Glomerular endothelial cell (primary cell): ENCODE measurements at places on chromosomes 3 and 15. TPM values are rescaled to one million over a fixed set of nuclear protein-coding genes. Genes with fewer than 3 reads are reported as not detected.

DNA sequence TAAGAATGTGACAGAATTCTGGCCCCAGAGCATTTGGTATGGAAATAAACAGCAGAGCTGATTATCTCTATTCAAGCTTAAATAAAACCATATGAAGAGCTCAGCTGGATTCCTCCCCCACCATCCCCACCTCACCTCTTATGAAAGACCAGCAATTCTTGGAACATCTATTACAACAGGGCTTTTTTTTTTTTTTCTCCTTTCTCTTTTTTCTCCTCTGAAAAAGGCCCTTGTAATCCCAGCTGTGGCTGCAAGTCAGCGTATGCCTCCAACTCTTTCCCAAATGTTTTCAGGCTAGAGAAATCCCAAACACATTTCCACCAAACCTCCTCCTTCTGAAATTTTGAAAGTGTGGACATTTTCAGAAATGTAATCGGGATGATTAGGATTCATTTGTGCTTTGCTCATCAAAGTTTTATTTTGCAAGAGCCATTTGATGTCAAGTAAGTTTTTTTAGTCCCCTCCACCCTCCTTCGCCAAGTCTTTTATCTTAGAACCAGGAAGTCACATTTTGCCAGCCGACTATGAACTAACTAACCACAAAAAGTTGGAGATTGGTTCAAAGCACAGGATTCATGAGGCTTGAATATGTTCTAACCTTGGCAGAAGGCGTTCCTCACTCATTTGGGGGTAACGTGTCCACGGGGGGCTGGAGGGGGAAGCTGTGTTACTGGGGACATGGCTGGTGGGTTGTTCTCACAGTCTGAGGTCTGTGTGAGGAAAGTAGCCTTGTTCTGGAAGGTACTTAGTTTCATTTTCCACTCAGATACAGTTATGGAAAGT, 142.0 kb upstream of the PDZRN3 start:
- no peak for DNase-seq

Gene TMEM89
- not detected in 2 replicates for total RNA-seq

DNA sequence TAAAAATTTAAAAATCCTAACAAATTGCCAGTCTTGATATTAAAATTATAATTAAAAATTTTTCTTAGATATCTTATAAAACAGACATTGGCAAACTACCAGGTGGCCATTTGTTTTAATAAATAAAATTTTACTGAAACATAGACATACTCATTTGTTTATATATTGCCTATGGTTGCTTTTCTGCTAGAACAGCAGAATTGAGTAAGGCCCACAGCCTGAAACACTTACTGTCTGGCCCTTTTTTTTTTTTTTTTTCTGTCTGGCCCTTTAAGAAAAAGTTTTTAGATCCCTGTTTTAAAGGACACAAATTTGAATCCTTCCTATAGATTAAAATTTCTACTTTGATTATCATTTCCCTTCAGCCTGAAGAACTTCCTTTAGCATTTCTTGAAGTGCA, 60.5 kb upstream of the CTDSPL2 start:
- DNase-seq = no peak

DNA sequence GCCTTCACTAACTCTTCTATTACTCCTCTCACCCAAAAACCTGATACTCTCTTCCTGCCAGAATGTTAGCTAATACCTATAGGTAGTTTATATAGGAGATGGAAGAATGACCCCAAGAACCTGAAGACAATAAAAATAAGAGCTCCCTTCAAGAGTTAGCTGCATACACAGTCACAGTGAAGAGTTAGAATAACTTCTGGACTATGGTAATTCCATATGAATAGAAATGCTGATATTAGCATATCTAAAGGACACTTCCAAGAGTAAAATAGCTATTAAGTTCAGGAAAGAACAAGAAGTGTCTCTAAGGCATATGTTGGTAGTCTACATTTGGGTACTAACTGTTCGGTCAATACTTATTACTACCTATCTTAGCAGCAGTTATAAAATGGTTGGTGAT, 134.2 kb downstream of the VGLL3 start:
- DNase-seq = no peak

- no peak for DNase-seq
These were observed 151.0 kb downstream of the TJP1 start for GRCh38 chr15:29670998-29671981.

DNA sequence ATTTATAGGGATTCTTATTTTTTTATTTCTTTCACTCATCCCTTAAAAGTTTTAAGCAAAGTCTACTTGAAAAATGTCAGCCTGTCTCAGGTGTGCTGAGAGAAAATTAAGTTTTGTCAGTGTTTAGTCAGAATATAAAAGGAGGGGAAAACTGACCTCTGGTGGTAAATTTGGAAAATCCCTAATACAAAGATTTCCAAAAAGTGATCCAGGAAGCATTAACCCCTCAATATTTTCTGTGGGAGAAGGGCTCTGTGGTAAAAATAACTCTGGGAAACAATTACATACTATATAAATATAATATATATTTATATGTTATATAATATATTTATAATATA, 41.0 kb upstream of the FRMD4B start:
- no peak for DNase-seq

DNA sequence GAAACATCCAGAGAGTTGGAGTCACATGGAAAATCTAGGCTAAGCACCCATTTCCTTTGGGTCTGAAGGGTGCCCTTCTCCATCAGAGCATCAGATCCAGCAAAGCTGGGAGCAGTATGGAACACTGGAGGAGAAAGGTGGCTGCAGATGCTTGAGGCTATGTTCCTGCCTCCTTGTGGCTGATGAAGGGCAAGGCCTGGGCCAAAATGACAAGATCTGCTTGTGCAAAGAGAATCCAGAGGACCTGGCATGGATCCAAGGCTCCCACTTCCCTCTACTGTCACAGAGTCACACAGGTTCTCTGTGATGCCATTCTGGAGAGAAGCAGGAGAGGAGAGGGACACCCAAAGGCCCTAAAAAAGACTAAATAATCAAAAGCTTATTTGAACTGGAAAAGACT, 9.2 kb upstream of the ATP8B4 start:
- no peak for DNase-seq

DNA sequence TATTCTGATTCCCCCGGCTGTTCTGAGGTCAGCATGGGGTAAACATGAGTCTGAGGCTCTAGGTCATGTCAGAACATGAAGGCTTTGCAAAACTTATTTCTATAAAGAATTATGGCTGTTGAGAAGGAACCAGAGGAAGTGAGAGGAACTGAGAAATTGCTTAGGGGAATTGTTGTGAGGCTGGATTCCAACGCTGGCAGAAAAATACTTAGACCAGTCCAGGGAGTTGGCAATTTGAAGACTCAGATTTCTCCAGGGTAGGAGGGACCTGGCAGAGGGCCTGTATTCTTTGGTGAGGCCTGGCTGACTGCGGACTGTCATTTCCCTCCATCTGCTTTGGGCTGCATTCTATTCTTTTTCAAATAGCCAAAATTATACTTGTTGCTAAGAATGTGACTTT, 155.5 kb downstream of the PLD1 start:
- no peak for DNase-seq

GRCh38 chr3:133152681-133153220, 114.6 kb downstream of the TMEM108 start:
- no peak for DNase-seq

- DNase-seq = no peak
These were observed 361.4 kb downstream of the CHL1 start for GRCh38 chr3:557972-558371.

Gene GOLGA8K
- 1.5 TPM in 1 of 2 replicates, not detected in the other for total RNA-seq

- DNase-seq = no peak
These were observed 88.0 kb downstream of the EDEM1 start for GRCh38 chr3:5275529-5275928.

Gene POU1F1
- not detected in 2 replicates for total RNA-seq

GRCh38 chr3:171145798-171146197, 119.3 kb upstream of the SLC2A2 start:
- no peak for DNase-seq

Gene MRAS
- total RNA-seq = 14.1 and 26.0 TPM in 2 replicates

Gene IDH2
- 88.2 and 116 TPM in 2 replicates for total RNA-seq

GRCh38 chr3:134713671-134714070, 62.8 kb upstream of the KY start:
- no peak for DNase-seq

- no peak for DNase-seq
These were observed 19.2 kb upstream of the SMAD6 start for GRCh38 chr15:66682865-66683264.

- DNase-seq = no peak
These were observed 11.7 kb downstream of the BCL2L10 start for GRCh38 chr15:52100807-52101442.

GRCh38 chr3:17733768-17734167, 8.7 kb downstream of the TBC1D5 start:
- no peak for DNase-seq

- DNase-seq = no peak
These were observed 13.9 kb upstream of the IGDCC3 start for GRCh38 chr15:65391732-65392131.

Gene MEGF11
- 0.18 and 0.73 TPM in 2 replicates for total RNA-seq

DNA sequence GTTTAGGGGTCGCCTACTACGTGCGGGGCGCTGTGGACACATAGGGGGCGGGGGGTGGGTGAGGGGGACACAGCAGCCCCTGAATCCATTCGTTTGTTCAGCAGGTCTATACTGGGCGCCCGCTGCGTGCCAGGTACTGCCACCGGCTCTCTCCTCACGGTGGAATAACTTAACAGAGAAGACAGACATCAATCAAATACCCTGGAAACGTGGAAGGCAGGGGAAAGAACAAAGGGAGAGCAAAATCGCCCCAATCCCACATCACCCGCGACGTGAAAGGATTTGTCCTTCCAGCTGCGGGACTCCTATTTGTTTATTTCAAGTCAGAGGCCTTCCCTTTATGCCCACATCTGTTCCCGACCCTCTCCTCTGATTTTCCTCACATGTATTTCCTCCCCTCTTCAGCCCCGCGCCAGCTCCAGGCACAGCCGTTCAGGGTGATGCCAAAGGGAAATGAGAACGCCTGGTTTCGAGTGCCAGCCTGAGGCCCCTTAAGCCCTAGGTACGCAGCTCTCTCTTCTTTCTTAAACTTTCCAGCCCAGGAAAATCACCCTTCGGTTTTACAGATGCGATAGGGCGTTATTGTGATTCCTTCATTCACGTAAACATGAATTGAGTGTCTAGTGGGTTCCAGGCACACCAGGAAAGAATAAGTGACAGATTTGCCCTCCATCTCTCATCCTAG, 726 bp upstream of the PROK2 start:
- no peak for DNase-seq

DNA sequence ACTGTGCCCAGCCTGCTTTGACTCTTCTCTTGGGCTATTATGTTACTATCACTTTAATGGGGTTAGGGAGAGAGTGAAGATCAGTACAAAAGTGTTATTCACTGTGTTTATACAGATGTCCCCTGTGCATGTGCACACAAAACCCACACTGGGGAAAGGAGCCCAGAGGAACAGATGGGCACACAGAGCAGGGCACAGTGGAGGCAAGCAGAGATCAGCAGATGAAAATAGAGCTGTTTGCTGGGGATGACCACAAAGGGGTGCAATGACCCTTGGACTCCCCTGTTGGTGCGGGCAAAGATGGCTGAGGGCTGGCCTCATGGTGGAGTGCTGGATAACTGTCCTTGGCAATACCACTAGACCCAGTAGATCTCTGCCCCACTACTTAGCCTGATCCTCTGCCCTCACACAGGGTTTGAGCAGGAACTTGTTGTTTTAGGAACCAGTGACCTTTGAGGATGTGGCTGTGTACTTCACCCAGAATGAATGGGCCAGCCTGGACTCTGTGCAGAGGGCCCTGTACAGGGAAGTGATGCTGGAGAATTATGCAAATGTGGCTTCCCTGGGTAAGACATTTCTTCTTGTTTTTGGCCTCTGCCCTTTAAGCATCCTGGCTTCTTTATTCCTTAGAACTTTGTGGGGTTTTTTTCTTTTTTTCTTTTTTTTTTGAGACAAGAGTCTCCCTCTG, 5.3 kb downstream of the ZNF620 start:
- no peak for DNase-seq

Gene TLR9
- total RNA-seq = not detected in 2 replicates
